ENCODE measurements at places on chromosomes 12 and 14.

DNA sequence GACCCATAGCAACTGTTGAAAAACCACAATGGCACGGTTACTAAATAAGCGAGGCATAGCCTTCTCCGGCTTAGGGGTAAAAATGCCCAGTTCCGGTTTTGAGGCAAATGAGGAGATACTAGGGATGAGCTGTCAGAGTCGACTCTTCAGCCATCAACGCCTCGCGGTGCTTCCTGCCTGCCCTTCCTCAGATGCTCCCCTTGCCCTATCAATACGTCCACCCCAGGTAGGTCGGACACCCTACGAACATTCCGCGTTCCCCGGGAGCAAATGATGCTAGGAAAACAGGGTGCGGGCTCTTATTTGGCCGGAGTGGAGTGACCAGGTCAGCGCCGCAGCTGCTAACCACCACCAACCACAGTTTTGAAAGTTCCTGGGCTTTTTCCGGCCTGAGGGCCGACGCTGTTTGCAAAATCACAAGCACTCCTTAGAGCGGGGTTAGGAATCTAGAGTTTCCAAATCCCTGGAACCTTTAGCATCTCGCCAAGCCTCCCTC lies 1.2 kb downstream of the SRSF9 start:
- peak; percentile 88 for DNase-seq

- DNase-seq: peak; percentile 85
Observed at GRCh38 chr14:106879241-106879640, 1352.9 kb downstream of the TMEM121 start.

DNA sequence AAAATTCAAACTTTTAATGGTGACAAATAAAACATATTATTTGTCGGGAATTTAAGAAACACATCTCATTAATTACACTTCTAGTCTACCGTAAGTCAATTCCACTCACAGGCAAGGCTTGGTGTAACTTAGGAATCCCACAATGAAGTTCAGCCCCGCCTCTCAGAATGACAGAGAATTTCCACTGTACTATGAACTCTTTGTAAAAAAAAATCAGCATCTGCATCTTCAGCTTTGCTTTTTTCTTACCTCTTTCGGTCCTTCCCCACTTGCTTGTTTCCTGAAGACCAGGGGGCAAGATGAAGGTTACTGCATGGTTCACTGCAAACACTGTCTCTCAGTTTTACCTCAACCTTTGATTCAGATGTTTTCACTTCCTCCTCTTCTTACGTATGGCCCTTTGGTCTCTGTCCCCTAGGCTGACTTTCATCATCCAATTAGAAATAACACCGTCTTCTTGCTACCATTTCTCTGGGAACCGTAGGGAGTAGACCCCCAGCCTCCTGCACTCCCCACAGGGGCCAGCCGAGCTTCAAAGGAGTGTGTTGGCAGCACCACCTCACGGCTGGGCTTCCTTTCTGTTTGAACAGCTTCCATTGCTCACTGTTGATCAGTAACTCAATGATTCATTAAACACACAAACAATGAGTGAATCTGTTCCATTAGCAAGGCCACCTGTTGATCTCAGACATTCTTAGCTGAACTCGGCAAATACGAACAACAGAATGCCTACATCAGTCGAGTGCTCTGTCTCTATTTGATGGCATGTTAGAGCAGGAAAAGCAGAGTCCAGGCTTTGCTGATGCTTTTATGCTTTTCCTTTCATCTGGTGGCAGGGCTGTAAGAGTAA lies 343.0 kb downstream of the BMP4 start:
- no peak for DNase-seq

GRCh38 chr12:70180130-70180529 lies 63.1 kb upstream of the CNOT2 start:
- no peak for DNase-seq

DNA sequence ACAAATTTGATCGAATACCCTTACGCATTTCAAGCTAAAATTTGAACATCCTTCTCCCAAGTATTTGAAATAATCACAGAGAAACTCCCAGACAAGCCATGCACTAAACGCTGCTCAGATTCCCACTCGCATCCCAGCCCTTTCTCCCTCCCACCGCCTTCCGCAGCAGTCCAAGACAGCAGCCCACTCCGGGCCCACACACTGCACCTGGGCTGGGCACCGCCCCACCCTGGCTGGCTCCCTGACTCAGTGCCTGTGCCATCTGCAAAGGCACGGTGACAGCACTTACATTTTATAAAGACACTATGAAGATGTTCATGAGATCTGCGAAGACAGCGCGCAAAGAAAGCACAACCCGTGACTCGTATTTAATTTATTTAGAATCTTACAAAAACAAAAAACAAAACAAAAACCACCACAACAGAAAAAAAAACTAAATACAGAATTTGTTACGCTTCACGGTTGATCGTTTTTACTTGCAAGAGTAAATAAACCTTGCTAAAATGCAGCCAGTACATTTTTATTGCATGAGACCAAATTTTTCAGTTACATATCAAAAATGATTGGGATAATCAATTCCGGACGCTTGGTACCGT lies 17.2 kb upstream of the CDK2AP1 start:
- DNase-seq: no peak

GRCh38 chr14:78308079-78308478 lies 137.9 kb downstream of the NRXN3 start:
- DNase-seq: no peak

DNA sequence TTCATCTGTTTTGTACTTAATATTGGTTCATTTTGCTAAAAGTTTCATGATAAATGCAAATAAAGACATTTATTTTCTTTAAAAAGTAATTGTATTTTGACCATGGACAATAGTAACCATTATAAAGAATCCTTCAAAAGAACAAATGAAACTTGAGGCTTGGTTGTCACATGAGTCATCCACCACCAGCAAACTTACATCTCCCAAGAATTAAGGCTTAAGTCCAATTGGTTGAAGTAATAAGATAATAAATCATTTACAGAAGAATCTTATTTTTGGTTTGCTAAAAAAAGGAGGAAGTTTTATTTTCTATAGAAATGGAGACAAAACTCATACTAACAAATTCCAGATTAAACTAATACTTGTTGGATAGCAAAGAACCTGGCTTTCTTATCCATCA lies 84.8 kb upstream of the KITLG start:
- no peak for DNase-seq

DNA sequence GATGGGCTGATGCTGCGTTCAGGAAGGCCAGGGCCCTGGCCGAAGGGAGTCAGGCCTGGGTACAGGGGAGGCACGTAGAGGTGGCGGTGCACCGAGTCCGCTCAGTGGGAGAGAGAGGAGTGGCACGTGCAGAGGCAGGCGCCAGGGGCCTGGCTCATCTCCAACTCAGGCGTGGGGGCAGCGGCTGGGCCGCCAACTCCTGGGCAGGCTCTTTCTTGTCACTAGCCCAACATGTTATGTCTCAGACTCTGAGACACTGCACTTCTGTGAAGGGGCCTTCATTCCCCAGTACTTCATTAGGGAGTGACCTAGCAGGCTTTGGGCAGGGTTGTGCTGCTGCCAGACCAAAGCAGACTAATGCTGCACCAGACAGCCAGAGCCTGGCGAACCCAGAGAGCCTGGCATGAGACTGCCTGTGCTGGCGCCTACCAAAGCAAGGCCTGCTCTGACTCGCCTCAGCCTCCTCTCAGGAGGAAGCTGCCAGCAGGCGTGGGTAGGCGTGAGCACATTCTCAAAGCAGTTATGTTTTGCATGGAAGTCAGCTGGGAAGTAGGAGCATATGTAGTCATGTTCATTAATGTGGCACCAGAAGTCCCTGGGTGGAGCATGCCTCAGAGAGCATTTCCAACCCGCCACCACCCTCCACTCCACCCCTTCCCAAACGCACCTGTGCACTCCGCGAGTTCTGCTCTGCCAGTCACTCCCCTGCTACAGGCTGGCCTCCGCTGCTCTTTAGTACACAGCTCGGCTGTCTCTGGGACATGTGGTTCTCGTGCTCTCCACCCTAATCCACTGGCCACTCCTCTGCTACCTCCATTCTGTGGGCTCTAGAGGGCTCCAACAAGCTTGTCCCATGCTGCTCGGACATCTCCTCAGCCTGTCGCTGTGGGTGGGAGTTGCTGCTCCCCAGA lies 9.7 kb downstream of the CKB start:
- no peak for DNase-seq

GRCh38 chr14:106058342-106058741 lies 532.0 kb downstream of the TMEM121 start:
- DNase-seq: no peak
